ENCODE measurements at places on chromosomes 2 and 18. TPM values are rescaled to one million over a fixed set of nuclear protein-coding genes. Genes with fewer than 3 reads are reported as not detected.

DNA sequence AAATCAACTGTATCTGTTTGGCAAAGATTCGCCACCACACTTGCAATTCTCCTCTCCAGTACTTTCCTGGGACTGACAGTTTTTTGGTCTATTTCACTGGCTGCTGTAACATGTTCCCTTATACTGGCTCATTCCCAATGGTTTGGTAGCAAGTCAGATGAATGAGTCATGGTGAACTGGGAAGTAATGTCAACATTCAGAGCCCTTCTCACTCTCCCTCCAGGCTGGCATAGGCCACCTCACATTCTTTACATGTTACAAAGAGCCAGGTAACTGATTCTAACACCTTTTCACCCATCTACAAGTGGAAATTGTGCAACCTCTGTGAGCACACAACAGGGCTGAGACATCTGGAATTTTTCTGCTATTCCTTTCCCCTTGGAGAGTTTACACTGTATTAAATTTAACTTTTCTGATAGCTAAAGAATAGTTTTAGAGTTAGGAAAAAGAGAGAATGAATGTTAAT lies 111.3 kb upstream of the TLK1 start:
- no peak for DNase-seq

DNA sequence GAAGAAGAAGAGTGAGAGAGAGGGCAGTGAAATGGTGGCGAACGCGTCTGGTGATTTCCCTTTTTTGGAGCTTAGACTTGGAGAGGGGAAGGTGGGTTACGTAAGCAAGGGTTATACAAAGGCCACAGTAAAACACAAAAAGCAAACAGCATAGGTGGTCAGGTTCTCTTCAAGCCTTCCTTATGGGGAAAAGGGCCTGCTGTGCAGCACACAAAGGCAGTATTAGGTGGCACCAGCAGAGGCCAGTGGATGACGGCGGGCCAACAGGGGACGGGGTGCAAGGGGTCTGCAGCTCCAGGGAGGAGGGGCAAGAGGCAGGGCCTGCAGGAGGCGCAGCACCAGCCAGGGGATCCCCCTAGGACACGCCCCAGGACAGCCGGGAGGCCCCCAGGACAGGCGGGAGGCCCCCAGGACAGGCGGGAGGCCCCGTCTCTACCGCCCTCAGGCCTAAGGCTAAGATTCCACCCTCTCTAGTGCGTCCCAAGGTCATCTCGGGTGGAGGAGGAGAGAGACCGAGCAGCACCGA lies 32.6 kb upstream of the NPC1 start:
- no peak for DNase-seq

GRCh38 chr2:161709428-161709827 lies 85.2 kb downstream of the SLC4A10 start:
- DNase-seq: no peak

GRCh38 chr18:42196651-42197050 lies 241.6 kb downstream of the PIK3C3 start:
- no peak for DNase-seq

DNA sequence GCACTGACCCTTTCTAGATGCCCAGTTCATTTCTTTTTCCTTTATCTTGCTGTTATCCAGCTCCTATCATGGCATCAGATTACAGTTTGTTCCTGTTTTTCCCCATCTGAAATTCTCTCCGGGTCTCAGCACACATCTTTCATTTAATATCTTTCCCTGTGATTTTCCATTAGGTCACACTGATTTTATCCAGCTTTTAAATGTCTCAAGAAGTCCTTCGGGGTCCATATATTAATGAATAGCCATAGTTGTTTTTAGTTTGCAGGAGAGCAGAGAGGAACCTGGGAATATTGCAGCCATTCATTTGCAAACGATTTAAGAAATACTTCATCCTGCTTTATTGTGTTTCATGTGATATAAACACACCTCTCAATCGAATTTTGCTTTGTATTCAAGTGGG lies 374.2 kb downstream of the TDRD15 start:
- no peak for DNase-seq

- peak; percentile 73 for DNase-seq
These were observed 3.2 kb upstream of the DDX1 start for GRCh38 chr2:15588329-15588919.

GRCh38 chr2:50674876-50675275 lies 357.1 kb downstream of the NRXN1 start:
- DNase-seq: no peak

- no peak for DNase-seq
These were observed 97.1 kb downstream of the COL5A2 start for GRCh38 chr2:189082376-189082975.

GRCh38 chr2:3253913-3254441 lies 123.6 kb downstream of the EIPR1 start:
- DNase-seq: no peak

DNA sequence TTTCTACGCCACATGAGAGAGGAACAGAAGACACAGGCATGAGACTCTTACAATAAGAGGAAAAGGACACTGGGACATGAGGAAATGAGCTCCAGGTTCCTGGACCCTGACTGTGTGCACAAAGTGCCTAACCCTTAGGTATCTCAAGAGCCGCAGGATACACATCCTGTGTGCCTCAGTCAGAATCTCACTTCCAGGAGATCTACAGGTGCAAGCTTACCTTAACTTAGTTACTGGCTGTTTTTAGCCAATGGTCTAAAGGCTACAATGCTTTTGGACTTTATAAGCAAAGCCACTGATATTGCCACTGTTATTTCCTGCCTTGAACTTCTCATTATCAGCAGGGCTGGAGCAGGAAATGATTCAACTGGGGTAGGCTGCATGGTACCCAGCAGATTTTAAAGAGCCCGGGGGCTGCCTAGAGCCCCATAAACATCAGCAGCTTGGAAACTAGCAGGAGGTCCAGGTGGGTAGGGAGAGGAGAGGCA lies 254.4 kb downstream of the ZNF521 start:
- no peak for DNase-seq

DNA sequence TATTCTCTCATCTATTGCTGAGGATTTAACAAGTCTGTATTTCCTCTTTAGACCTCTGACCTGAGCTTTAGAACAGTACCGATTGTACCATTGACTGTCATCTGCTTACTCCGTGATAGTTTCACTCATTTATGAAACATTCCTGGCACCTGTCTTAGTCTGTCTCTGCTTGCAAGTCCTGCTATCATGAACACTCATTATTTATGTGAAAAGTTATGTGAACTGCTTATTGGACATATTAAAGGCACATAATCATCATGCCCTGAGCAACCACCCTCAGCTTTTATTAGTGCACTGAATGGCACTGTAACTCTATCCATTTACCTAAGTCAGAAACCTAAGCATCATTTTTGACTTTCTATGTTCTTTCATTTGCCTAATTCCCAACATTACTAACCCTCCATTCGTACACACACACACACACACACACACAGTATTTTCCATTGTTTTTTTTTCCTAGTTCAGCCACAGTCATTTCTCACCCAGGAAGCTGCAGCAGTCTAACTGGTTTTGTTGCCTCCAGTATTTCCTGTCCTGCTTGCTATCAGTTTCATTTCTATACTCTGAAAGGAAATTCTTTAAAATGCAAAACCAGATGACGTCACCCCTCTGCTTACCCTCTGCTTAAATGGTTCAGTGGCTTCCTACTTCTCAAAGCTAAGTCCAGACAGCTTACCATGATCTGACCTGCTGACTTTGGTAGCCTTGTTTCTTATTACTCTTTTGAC lies 146.1 kb downstream of the HAUS1 start:
- no peak for DNase-seq

DNA sequence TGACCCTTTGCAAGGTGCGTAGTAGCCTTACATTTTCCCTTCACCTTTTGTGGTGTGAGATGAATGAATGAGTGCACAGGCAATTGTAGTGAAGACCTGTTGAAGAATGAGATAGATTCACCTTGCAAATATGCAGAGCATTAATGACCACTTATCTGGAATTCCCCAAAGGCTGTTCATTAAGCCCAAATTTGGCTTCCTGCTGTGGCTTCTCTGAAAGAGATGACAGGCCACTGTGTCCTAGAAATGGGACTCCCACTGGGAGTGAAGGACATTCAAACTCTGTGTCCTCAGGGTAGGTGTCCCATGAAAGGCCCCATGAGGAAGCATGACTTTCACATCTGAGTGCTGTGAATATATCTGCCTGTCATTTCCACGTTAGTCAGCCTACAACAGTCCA lies 1821.8 kb upstream of the PIK3C3 start:
- no peak for DNase-seq

DNA sequence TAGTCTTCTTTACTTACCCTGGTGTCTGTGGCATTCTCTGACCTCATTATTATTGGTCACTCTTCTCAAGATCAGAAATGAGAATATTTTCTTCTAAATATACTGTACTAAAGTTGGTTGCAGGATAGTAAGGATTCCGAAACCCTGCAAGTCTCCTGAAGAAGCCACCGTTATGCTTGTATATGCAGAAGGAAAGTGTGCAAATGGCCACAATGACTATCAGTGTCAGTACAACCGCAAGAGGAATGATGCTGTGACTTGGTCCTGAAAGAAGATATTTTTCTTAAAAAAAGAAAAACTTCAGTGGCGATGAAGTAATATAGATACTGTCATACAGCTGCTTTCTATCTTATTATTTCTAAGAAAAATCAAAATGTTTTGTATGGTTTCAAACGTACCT lies 120.7 kb downstream of the PLA2R1 start:
- DNase-seq: no peak

DNA sequence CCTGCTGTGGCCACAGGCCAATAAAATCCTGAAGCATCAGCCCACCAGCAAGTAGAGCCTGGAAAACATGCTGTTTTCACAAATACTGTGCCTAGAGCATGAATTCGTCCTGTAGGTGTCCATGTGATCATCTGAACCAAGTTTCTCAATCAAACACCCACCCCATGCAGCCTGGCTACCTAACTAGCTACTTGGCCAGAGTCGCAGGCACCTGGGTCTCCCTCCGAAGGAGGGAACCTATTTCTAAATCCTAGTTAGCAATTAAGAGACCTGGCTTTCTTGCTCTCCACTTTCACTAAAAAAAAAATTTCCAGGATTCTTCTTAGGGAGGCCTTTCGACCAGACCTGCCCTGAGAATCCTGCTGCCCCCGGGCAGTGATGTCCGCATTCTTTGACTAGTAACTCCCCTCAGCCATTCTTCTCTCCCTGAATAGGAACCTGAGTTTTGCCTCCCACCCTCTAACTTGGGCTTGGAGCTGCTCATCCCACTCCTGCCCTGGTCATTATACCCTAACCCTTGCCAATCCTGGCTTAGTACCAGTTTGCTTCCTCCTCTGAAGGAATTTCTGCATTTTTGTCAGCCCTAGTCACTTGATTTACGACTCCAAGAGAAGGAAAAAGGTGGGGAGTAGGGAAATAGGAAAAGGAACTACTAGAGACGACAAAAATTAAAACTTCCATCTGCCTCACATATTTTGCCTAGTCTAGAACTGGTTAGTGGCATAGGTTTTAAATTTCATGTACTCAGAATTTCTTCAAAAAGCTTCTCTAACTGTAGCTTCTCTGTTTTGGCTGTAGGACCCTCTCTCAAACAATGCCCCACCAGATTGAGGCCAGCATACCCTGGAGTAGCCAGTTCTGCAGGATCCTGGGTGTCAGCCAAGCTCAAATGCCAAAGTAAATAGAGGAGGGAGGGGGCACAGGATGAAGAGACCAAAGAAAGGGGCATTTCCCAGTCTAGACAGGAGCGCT lies 25.4 kb upstream of the TANK start:
- no peak for DNase-seq

DNA sequence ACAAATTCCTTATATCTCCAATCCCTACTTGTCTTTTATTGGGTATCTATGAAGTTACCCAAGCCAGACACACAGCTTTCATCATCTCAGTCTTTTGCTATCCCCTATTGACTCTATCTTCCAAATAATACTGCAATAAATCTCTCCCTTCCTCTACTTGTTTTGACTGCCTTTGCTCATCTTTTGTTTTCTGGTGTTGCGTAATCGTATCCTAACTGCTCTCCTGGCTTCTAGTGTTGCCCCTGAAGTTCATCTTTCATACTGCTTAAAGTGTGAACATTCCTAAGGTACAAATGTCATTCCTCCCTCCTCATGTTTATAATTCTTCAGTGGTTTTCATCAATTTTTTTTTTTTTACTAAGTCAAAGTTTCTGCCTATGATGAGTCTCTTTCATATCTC lies 491.3 kb upstream of the DCC start:
- no peak for DNase-seq

- no peak for DNase-seq
These were observed 3.7 kb upstream of the PPP3R1 start for GRCh38 chr2:68256093-68256450.

- DNase-seq: no peak
These were observed 26.1 kb downstream of the ITGB1BP1 start for GRCh38 chr2:9397201-9397600.

- no peak for DNase-seq
These were observed 514 bp downstream of the PAX8 start for GRCh38 chr2:113278073-113278741.

DNA sequence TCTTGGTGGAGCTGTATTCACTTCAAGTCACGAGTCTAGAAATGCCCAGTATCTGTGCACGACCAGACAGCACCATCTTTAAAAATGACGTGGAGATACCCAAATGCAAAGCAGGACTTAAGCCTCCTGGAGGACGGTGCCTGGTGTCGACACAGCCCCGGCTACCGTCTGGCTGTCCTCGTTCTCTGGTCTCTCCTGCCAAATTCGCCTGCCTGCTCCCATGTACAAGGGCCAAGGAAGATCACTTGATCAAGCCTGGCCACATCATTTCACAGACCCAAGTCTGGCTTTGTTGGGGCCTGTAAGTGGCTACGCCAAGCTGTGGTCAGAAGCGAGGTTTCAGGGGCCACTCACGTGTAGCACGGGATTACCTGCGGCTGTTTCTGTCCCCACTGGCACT lies 9.4 kb downstream of the ODC1 start:
- DNase-seq: no peak

DNA sequence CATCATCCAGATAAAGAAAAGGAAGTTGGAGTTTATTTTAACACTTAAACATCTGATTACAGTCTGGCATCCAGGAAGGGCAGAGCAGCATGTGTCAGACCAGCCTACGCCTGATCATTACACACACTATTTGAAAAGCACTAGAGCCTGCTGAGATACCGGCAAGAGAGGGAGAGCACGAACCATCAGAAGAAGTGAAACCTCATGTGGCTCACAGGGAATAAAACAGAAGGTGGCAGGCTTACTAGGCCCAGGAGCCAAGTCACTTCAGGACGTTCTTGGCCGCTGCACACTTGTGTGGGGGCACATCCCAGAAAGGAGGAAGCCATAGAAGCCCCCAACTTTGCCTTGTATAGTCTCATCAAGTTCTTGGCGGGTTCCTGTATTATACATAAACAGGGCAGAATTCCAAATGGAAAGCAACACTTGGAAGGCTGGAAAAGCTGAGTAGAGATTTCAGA lies 105.5 kb downstream of the UGGT1 start:
- no peak for DNase-seq

- peak; percentile 60 for DNase-seq
These were observed 131.5 kb downstream of the ATP9B start for GRCh38 chr18:79200546-79201268.

COBLL1 gene
- total RNA-seq: 114 TPM

VSNL1 gene
- total RNA-seq: 6.3 TPM

TMEM198 gene
- 1.1 TPM for total RNA-seq

ASB18 gene
- not detected for total RNA-seq

MOCOS gene
- total RNA-seq: 1.9 TPM

KIF5C gene
- 0.25 TPM for total RNA-seq

INHBB gene
- 3.8 TPM for total RNA-seq

GRB14 gene
- 1.0 TPM for total RNA-seq

BCL11A gene
- 8.5 TPM for total RNA-seq

SNTG2 gene
- total RNA-seq: not detected

LYG1 gene
- 0.59 TPM for total RNA-seq

IL1F10 gene
- total RNA-seq: not detected

LIPG gene
- 150 TPM for total RNA-seq

TWIST2 gene
- 0.19 TPM for total RNA-seq

SGPP2 gene
- 0.33 TPM for total RNA-seq

B3GNT7 gene
- total RNA-seq: 1.7 TPM
